Stimulated activated effector memory CD8-positive, alpha-beta T cell treated with anti-CD3 and anti-CD28 coated beads, Interleukin-12 subunit alpha, Interleukin-12 subunit beta, amount 100 ng/mL, for 72 hours (primary cell): ENCODE measurements at places on chromosomes 11 and 22.
A peak's percentile ranks its signal among the peaks of the same experiment; 100 is the strongest.

DNA sequence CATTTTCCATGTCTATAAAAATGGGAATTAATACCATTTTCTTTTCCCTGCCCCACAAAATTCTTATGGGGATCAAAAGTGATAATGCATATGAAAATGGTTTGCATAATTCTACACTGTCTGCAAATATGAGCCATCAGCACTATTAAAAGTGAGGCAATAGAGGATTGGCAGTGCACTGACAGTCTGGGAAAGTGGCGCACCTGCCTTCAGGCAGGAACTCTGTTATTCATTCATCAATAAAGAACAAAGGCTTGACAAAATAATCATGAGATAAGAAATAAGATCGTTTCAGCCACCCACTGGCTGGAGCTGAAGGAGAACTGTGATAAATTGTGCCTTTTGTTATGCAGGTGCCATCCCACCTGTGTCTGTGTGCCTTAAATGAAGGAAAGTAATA is 49.5 kb downstream of the ARFGAP2 start:
- no peak for DNase-seq

DNA sequence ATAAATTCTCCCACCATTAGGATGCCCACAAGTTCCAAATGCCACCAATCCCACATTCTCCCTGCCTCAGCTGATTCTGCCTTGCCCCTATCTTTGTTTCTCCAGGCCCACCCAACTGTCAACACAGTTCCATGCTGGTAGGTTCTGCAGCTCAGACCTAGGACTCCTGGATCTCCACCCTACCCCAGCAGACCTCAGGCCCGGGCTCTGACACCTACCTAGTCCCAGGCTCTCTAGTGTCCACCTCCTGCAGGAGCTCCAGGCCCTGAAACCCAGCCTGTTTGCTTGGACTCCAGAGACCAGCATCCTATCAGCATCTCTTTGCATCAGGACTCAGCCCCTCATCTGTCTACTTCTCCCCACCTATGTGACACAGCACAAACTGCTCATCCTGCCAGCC is 86.5 kb downstream of the PDE2A start:
- no peak for DNase-seq

- no peak for DNase-seq
These were observed 42.8 kb downstream of the TNRC6B start for GRCh38 chr22:40220316-40221054.

DNA sequence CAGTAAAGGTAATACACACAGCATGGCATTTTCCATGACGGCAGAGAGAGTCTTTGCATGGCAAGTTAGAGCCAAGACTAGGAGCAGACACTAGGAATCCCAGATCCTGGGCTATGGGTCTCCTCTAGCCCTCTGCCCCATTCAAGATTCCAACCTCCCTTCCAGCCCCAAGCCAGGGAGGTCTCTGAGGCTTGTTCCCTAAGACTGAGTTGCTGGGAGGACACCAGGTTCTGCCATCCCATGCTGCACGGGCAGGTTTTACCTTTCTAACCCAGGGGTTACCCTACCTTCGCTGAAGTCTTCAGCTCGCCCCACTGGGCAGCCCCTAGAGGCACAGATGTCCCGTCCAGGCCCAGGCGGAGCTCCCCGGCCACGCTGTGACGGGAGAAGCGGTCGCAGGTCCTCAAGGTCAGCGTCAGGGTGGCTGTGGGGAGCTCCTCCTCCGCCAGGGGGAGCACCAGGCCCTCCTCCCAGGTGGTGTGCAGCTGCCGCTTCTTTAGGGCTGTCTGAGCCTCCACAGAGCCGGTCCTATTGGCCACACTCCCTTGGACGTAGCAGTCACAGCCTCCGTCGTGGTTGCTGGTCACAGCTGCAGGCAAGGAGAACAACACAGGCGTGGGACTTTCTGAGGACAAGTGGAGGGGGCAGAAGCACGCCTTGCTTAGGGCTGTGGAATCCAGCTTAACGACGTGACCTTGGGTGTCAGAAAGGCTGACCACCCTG is 33.8 kb downstream of the SYT13 start:
- peak; percentile 27 for DNase-seq

GRCh38 chr11:17531071-17531600 is 13.1 kb downstream of the USH1C start:
- no peak for DNase-seq

GRCh38 chr22:46148816-46149511 is 1.4 kb upstream of the PPARA start:
- DNase-seq: no peak

- no peak for DNase-seq
These were observed 435.6 kb downstream of the ETS1 start for GRCh38 chr11:128151780-128152179.

GRCh38 chr11:69732910-69733309 is 29.1 kb upstream of the FGF19 start:
- DNase-seq: no peak

- DNase-seq: no peak
These were observed 33.2 kb upstream of the CCDC89 start for GRCh38 chr11:85718991-85719807.

DNA sequence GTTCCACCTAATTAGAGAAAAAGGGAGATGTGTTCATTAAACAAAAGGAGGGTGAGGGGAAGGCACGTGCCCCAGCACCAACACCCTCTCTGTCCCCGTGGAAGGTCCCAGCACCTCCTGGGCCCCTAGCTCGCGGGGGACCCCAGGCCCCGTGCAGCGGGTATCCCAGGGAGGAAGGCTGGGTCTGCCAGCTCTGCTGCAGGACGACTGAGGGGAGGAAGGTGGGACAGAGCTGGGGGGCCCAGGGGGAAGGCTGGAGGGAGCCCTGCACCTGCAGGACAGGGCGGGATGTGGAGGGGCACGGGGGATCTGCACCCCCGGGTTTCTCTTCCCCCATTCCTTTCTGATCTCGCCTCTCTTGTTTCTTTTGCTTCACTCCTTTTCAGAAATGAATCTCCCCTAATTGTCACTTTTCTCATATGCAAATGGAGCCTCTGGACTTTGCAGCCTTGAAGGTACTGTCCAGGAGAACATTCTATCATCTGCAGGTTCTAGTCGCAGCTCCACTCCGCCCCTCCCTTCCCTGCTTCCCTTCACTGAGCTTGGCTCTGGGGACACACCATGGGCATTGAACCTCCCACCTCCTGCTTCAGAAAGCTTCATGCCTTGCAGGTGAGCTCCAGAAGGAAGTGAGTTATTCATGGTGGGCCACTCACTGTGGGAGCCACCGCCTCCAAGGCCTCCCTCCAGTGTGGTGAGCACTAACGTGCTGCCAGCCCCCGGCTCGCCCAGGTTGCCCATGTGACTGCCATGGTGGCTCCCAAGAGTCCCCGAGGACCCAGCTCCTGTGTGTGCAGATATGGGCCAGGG is 111.0 kb downstream of the ST3GAL4 start:
- no peak for DNase-seq

- DNase-seq: peak; percentile 32
These were observed 2.4 kb downstream of the SIDT2 start for GRCh38 chr11:117180661-117181585.

DNA sequence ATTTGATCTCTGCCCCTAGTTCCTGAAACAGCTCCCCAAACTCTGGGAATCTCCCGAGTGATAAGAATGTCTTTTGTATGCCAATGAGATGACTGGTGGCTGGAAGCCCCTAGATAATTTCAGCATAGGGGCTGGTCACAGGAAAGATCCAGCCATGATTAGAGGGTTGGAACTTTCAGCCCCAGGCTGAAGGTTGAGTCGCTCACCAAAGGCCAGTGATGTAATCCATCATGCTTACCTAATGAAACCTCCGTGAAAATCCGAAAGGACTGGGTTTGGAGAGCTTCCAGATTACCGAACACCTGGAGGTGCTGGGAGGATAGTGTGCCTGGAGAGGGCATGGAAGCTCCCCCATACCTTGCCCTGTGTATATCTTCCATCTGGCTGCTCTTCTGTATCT is 26.0 kb downstream of the LRRC32 start:
- no peak for DNase-seq

- DNase-seq: no peak
These were observed 50.4 kb downstream of the FCHSD2 start for GRCh38 chr11:73091521-73092305.

- DNase-seq: no peak
These were observed 44.6 kb upstream of the WNT7B start for GRCh38 chr22:46021577-46021976.

DNA sequence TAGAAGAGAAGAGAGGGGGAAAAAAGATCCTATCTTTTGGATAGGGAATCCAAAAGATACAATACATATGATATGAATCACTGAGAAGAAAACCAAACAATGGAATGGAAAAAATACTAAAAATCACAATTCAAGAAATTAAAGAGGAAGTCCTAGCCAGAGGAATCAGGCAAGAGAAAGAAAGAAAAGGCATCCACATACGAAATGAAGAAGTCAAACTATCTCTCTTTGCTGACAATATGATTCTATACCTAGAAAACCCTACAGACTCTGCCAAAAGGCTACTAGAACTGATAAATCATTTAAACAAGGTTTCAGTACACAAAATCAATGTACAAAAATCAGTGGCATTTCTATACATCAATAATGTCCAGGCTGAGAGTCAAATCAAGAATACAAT is 91.4 kb downstream of the EFCAB6 start:
- no peak for DNase-seq

- no peak for DNase-seq
These were observed 66.0 kb downstream of the RDX start for GRCh38 chr11:110230377-110230776.

DNA sequence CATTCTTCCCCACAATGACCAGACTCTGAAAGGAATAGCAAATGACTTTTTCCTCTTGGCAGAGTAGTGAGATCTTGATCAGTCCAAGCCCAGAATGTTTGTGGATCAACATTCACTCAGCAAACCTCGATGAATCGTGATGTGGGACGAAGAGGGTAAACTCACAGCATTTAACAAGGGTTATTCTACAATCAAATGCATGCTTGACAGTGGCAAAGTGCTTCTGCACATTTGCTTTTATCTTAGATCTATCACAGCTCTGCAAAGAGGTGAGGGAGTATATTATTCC is 31.8 kb downstream of the TMPRSS5 start:
- DNase-seq: no peak

GRCh38 chr11:117919341-117919740 is 9.9 kb downstream of the TMPRSS13 start:
- DNase-seq: no peak

- no peak for DNase-seq
These were observed 89.3 kb upstream of the ASPHD2 start for GRCh38 chr22:26339755-26340154.

DNA sequence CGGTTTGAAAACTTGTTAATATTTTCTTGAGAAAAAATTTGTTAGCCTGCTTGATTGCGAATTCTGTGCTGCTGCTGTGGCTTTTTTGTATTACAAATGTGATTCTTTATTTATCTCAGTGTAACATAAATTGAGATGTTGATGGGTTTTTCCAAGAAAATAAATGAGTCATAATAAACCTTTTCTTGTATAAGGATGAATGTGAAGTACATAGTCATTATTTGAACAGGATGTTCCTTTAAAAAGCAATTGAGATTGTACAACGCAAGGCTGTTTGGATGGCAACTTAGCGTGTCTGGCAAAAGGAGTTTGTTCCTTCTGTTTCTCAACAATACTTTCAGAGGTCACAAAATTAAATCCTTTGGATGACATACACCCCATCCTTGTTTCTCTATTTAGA is 24.6 kb upstream of the CARD18 start:
- DNase-seq: no peak

DNA sequence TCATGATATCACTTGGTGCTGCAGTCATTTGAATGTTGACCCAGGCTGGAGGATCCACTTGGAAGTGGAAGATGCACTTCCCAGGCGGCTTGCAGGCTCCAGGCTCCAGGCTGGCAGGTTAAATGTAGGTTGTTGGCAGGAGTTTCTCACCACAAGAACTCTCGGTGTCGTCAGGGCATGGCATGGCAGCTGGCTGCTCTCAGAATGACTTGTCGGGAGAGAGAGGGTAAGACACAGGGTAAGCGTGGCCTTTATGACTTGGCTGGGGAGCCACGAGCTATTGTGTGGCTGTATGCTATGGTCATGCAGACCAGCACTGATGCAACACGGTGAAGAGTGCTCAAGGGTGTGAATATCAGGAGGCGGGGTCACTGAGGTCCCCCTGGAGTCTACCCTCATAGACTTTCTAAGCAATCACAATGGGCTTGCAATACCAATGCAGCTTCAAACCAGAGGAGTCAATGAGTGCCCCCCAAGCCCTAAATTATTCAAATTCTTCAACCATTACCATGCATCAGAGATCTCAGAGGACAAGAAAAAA is 1027.7 kb downstream of the OPCML start:
- DNase-seq: no peak

DNA sequence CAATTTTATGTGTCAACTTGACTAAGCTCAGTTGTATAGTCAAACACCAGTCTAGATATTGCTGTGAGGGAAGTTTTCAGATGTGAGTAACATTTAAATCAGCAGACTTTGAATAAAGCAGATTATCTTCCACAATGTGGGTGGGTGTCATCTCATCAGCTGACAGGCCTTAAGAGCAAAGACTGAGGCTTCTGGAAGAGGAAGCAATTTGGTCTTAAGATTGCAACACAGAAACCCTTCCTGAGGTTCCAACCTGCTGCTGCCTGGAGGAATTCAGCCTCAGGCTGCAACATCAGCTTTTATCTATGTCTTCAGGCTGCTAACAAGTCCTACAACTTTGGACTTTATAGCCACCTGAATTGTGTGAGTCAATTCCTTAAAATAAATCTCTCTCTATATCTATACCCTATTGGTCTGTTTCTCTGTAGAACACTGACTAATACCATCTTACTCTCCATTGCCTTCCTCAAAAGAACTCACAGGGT is 277.2 kb upstream of the PLET1 start:
- DNase-seq: no peak

DNA sequence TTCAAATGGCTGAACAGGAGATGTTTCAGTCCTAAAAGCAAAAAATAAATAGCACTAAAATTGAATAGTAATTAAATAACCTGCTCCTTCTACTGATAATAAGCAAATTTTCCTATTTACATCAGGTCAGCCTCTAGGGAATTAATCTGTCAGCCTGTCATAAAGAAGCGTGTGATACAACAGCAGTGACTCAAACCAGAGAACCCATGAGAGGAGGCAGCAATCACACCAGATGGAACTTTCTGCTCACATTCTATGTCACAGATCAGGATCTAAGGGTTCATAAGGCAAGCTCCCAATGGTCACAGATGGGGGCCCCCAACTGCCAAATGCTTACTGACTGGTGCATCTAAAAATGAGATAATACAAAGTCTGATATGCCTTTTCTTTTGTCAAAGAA is 41.1 kb downstream of the RBFOX2 start:
- DNase-seq: no peak

DNA sequence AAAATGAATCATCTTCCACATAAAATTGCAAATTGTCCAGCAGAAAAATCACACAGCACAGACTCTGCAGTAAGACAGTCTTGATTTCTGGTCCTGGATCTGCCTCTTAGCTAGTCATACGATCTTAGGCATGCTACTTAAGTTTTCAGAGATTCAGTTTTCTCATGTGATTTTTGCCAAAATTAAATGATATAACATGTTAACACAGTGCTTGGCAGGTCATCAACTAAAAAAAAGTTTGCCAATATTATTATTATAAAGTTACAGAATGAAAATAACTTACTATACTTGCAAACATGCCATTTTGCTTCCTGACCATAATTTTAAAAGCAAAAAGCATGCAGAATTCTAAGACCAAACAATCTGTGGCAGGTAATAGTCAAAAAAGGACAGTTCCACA is 15.1 kb downstream of the RAB30 start:
- DNase-seq: no peak
